ENCODE measurements at places on chromosomes 6 and 20. TPM values are rescaled to one million over a fixed set of nuclear protein-coding genes. Genes with fewer than 3 reads are reported as not detected.
A peak's percentile ranks its signal among the peaks of the same experiment; 100 is the strongest.

DNA sequence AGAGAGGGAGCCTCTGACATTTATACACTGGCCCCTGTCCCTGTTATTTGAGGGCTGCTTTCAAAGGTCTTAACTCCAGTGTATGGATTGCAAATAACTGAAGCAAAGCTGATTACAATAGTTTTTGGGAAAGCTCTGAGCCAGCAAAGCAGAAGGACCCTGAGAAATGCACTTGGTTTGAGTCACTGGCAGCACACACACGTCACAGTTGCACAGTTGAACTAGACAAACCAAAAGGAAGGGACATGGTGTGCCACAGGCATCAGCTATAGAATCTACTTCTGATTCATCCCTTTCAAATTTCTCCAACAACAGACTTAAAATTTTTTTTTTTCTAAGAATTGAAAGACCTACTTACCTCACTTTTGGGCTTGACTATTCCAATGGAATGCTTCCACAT, 56.4 kb downstream of the SNRNP48 start:
- no peak for DNase-seq

DNA sequence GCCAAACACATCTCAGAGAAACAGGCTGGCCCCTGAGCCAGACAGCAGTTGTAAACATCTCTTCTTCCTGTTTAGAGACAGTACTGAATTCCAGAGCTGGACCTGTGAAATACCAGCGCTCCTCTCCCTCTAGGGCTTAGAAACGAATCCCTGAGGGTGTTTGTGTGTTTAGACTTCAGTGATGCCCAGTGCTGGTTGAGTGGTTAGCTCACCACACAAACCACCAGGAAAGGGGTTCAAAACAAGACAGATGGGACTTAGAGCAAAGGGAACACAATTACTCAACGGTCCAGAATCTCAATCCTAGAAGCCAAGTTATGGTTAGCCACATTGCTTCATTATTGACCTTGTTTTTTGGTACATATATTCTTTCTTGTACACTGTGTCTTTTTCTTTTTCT, 108.7 kb upstream of the TMEM170B start:
- DNase-seq = no peak

DNA sequence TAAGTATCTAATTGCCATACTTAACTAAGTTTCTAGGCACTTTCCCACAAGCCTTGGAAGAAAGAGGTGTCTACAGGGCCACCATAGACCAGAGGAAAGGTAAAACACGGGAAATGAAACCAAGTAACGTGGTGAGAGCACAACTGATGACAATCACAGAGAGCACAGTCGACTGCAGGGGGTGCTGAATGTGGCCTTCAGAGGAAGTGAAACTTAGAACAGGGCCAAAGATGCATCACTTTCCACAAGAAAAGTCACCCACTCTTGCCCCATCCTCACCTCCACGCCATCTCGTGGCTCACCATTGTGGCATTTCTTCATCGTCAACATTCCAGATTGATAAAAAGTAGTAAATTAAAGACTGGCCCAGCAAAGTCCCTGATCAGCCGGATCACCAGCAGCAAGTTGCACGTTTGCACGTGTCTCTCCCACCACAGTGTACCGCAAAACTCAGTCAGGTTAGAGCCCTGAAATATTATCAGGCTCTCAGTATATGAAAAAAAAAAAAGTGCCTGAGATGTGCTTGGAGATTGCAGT, 31.4 kb downstream of the HIVEP2 start:
- DNase-seq = no peak

The KCNK15 gene
- polyA plus RNA-seq = not detected

- no peak for DNase-seq
Observed at GRCh38 chr20:33702861-33703260, 16.7 kb upstream of the E2F1 start.

GRCh38 chr20:41011551-41012067, 17.0 kb upstream of the TOP1 start:
- DNase-seq = no peak

GRCh38 chr20:18613553-18613952, 25.7 kb downstream of the DTD1 start:
- no peak for DNase-seq

DNA sequence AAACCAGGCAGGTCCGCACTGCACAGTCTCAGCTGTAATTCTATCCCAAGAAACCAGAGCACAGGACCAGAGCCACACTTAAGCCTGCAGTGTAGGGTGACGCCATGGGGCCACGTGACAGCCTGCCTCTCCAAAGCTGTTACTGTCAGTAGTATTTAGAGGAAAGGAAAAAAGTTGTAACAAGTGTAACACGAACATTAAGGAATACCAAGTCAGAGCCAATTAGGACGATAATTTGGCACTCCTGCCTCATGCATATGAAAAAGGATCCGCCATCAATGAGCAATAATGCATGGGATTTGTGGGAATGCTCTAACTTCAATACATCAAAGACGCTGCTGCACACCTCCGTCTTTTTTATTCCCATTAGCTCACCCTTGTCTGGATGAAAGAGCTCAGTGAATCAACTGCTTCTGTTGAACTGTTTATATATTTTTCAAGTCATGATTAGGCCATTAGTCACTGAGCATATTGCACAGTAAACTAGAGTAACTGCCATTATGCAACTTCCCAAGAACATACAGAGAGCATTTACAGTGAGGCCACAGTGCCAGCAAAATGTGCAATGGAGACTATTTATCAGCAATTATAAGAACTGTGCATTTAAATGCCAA, 79.9 kb downstream of the ATXN1 start:
- DNase-seq = peak; percentile 37

The NKAIN4 gene
- 20.1 TPM for polyA plus RNA-seq

GRCh38 chr20:36314734-36315544, 8.8 kb downstream of the DLGAP4 start:
- no peak for DNase-seq

- no peak for DNase-seq
Observed at GRCh38 chr6:63685446-63686379, 50.1 kb downstream of the PHF3 start.

GRCh38 chr6:19834858-19835257, 2.3 kb upstream of the ID4 start:
- no peak for DNase-seq

DNA sequence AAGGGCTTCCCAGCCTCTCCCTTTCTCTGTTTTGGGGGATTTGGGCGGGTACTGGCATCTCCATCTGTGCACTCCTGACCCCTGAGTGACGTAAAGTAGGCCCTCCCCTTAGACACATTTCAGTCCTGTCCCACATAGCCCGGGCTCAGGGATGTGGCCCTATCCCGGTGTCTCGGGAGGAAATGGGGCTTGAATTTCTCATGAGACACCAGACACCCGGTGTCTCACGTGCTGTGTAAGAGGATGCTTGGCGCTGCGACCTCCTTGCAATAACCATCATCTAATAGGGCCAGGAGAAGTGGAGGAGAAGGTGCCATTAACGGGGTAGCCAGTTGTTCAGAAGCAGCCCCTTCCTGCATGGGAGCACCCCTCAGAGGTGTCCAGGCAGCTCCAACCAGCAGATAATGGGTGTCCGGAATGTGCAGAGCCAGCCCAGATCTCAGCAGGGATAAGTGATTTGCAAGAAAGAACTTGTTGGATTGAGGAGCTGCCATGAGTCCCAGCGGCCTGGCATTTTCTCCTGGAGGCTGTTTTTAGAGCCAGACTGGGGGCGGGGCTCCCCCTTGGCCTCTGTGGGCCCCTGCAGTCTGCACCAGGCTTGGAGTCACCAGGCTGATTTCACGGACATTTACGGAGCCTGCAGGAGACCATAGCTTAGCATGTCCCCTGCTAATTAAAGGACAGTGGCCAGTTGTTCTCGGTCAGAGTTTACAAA, 372.0 kb downstream of the PREX1 start:
- DNase-seq = no peak

- no peak for DNase-seq
Observed at GRCh38 chr6:157585274-157586087, 204.5 kb downstream of the ZDHHC14 start.

- DNase-seq = no peak
Observed at GRCh38 chr6:137926207-137926731, 59.2 kb downstream of the TNFAIP3 start.

- DNase-seq = no peak
Observed at GRCh38 chr6:152094276-152094675, 286.8 kb downstream of the ESR1 start.

Data from right lung (tissue), 10 donors.